ENCODE measurements at places on chromosomes 13 and 19.
A peak's percentile ranks its signal among the peaks of the same experiment; 100 is the strongest.

DNA sequence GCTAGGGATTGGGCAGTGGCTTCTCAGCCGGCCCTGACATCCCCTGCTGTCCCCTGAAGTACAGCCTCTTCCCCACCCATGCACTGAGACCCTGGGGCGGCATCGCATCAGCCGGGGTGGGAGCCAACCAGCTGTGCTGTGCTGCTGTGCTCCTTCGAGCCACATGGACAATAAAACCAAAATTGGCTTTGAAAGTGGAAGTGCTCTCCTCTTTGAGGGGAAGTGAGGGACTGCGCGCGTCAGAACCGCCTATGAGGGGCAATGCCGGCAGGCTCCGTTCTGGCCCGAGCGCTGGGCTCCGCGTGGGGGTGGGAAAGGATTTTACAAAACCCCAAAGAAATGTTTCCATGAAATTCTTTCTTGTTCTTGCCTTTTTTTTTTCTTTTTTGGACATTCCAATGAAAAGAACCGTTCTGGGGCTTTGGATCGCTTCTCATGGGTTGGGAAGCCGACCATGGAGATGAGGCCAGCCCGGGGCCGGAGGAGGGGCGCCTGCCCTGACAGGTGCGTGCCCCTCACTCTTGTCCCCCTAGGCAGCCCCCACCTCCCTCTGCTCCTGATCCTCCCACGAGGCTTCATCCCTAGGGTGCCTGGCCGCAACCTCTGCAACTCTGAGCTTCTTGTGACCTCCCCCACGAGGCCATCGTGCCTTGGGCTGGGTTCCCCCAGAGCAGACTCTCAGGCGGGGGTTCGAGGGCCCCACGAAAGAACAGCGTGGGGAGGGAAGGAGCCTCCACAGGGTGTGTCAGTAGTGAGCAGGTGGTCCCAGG, 22.6 kb downstream of the KLHL26 start:
- DNase-seq = no peak

GRCh38 chr13:84962849-84963248, 836.4 kb downstream of the SLITRK6 start:
- DNase-seq = no peak

DNA sequence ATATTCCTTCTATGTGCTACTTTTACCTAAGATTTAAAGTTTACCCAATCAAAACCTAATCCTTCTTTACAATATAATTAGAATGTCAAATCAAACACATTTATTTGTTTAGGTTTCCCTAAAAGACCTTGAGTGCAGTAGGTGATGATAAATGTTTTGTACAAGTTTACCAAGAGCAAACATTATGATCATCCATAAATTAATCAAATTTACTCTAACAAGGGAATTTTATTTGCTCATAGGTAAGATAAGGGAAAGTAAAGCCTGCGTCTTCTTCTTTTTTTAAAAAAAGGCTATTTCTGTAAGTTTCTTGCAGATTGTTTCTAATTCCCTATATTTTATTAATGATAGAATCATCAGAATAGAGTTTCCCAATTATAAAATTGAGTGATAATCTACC, 48.0 kb upstream of the PCDH17 start:
- no peak for DNase-seq

GRCh38 chr13:31631746-31632145, 107.6 kb upstream of the RXFP2 start:
- DNase-seq = no peak

DNA sequence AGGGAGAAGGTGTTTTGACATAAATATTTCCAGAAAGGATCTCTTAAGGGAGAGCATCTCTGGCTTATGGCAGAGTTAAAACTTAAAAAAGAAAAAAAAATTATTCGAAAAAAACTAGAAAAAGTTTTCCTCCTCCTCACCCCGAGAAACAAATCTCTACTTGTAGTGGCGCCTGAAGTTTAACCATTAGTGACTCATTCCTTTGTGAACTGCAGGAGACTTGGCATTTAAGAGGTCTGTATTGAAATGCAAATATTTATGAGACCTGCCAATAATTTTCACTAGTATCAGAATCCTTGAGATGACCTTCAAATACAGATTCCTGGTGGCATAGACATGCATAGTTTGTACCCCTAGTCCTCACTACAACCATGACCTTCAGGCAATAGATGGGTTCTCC, 64.9 kb upstream of the MED4 start:
- DNase-seq = no peak

- DNase-seq = peak; percentile 63
These were observed 543.0 kb downstream of the IRS2 start for GRCh38 chr13:109243311-109243951.

DNA sequence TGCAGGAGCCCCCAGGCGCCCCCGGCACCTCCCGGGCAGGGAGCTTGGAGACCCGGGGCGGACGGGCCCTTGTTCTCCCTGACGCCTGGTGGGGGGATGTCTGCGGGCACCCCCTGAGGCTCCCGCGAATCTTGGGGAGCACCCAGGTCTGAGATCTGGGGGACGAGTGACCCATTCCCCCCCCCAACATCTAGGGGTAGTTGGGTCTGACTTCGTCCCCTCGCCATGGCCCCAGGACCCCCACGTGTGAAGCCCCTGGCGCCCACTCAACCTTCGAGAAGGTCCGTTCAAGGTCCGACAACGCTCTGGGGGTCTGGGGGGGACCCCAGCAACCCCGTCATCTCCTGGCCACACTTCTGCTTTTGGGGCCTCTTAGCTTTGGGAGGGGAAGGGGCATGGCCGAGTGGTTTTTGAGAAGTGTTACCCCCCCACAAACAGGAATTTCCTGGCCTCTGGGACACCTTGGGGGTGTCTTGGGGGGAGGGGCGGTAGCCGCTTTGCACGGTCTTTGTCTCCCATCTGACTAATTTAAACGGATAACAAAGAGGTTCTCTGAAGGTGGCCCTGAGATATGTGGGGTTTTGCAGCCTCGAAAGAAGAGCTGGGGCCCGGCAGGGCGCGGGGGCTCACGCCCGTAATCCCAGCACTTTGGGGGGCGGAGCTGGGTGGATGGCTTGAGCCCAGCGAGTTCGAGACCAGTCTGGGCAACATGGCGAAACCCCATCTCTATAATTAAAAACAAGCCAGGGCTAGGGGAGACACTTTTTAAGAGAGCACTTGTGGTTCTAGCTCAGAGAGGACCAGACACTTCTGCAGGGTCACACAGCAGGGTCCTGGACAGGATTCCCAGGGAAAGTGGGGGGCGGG, 608 bp downstream of the CNN2 start:
- DNase-seq = no peak

- no peak for DNase-seq
These were observed 899 bp downstream of the GIPC3 start for GRCh38 chr19:3586127-3586626.

- DNase-seq = no peak
These were observed 629 bp downstream of the IZUMO4 start for GRCh38 chr19:2097203-2097885.

- DNase-seq = no peak
These were observed 205.5 kb downstream of the NDFIP2 start for GRCh38 chr13:79686441-79686840.

- DNase-seq = no peak
These were observed 12.0 kb downstream of the TIMM13 start for GRCh38 chr19:2415281-2415972.

DNA sequence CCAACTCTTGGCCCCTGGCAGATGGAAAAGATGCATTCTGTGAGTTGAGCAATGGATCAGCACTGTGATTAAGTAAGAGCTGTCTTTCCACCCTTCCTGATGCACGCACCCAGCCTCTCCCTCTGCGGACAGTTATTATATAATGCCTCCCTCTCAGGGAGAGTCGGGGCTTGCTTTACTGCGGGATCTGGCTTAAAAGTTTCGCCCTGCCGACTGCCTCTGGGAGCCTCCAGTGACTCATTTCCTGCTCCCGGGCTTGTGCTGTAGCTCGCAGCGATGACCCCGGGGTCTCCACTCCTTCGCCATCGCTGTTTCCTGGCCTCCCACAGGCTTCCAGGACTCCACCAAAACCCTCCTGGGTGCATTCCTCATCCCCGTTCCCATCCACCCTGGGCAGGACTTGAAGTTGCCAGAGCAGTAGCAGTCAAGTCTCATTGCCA, 107.4 kb upstream of the SLC7A1 start:
- peak; percentile 72 for DNase-seq

- no peak for DNase-seq
These were observed 1086.7 kb downstream of the EFNB2 start for GRCh38 chr13:105448811-105449210.

GRCh38 chr13:44402899-44403445, 29.3 kb downstream of the SERP2 start:
- DNase-seq = no peak

- DNase-seq = no peak
These were observed 20.4 kb downstream of the MPND start for GRCh38 chr19:4363571-4364304.

DNA sequence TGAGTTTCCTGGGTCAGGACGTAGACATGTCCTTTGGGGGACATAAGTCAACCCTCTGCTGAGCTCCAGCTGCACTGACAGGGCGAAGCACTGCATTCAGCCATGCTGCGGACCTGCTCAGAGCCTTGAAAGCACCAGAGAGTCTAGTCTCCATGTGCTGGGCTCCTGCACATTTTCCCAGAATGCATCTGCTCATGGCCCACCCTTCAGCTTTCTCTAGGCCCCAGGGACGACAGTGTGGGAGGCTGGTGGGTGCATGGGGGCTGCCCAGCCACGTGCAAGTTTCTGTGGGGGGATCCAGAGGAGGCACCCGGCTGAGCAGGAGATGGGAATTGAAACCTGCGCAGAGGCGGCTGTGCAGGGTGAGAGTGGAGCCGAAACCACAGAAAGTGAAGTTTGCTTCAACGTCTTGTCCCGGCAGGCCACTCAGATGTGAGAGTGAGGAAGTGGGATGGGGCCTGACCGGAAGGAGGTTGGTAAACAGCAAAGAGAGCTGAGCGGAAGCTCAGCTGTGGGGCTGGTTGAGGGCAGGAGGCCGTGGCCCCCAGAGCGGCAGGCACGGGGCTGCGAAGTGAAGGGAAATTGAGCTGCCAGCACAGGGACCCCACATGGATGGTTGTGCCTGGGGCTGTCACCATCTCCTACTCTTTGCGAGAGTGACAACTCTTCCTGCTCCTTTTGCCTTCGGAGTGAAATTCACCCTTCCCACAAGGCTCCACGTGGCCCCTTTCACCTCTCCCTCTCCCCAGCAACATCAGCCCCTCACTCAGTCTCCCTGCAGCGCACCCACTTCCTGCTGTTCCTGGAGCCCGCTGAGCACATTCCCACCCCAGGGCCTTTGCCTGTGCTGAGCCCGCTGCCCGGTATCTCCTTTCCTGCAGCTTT, 11.8 kb downstream of the PGLS start:
- DNase-seq = no peak

DNA sequence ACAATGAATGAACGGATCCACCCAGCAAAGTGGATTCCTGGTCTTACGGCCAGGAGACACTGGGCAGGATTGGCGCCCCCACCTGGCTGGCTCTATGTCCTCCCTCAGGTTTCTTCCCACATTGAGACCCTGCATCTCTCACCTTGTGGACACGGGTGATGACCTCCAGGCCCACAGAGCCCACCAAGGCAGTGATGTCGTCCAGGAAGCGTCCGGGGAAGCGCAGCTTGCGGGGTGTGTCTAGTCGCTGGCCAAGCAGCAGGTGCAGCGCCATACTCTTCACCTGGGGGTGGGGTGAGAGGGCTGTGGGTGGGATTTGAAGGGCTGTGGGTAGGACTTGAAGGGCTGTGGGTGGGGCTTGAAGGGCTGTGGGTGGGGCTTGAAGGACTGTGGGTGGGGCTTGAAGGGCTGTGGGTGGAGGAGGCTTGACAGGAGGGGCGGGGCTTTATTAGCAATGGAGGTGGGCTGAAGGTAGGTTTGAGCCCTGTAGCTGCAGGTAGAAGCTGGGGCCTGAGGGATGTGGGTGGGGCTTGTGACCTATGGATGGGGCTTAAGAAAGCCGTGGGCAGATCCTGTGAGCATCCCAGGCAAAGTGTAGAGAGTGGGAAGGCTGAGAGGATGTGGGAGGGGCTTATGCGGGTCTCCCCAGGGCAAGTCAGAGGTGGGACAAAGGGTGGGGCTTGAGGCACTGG, 12.1 kb upstream of the ANGPTL8 start:
- DNase-seq = no peak

DNA sequence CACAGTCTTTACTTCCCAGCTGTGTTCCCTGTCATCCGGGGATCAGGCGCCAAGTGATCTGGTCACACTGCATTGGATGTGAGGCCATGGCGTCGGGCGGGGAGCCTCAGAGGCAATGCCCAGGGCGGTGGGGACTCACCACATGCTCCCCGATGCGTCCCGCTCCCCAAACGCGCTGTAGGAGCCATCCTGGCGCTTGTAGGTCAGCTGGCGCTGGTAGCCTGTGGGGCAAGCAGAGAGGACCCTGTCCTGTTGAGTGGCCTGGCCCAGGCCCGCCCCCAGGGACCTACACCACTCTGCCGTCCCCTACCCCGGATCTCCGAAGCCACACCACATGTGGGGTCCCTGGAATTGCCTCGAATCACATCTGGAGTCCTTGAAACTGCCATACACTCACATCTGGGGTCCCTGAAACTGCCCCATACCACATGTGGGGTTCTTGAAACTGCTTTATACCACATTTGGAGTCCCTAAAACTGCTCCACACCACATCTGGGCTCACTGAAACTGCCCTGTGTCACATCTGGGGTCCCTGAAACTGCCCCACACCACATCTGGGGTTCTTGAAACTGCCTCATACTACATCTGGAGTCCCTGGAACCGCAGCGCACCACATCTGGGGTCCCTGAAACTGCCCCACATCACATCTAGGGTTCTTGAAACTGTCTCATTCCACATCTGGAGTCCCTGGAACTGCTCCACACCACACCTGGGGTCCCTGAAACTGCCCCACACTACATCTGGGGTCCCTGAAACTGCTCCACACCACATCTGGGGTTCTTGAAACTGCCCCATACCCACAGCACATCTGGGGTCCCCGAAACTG, 33.2 kb downstream of the F2RL3 start:
- no peak for DNase-seq

GRCh38 chr19:38900743-38901190, 998 bp downstream of the NFKBIB start:
- no peak for DNase-seq

- DNase-seq = no peak
These were observed 7.2 kb upstream of the ZNF606 start for GRCh38 chr19:58009666-58010301.

DNA sequence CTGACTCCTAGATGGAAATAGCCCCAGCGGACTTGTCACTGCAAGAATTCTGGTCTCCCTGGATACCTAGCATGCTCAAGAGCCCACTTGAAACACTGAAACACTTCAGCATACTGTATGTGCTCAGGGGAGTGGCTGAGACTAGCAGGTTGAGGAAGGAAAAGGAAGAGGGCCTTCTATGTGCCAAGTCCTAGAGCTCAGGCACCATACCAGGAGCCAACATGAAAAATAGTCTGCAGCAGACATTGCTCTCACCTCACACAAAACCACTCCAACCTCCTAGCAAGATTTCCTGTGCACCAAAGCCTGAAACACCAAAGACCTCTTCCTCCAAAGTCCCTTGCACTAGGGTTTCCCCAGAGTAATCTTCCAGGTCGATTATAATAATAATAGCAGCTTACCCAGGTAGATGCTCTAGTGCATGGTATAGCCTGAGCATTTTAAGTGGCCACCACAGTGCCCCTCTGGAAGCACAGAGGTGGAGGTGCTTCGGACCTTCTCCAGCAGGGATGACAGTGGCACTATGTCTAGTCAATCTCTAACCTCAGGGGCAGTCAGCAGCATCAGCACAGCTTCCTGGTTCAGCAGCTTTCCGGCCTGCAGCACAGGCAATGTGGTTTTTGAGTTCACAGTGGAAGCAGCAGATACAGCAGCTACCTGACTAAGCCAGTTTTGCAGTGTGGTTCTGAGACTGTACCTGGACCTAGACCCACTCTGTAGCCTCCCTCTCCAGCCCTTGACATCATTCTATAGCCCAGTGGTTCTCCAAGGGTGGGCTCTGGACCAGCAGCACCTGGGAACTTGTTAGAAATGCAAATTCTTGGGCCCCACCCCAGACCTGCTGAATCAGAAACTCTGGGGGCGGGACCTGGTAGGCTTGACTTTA, 45.6 kb upstream of the UBE2L5 start:
- no peak for DNase-seq
